ENCODE measurements at places on chromosomes 7 and 10.

GRCh38 chr7:96067321-96067720 lies 254.6 kb downstream of the SLC25A13 start:
- DNase-seq: no peak

DNA sequence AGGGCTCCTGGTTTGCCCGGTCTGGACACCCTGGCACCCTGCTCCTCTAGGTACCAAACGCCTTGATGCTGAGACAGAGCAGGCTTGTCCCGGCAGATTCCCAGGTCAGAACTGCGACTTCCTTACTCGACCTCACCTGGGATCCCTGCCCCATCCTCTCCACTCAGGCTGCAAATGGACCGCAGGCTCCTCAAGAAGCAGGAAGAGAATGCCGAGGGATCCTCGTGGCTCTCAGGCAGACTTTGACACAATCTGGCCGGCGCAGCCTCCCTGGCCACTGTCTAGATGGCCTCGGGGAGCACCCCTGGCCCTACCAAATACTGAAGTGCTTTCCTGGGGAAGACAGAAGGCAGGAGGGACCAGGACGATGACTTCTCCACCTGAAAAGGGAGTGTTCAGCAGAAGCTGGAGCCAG lies 421 bp upstream of the NODAL start:
- no peak for DNase-seq

- DNase-seq: no peak
These were observed 22.5 kb downstream of the LRRN3 start for GRCh38 chr7:111113263-111114017.

DNA sequence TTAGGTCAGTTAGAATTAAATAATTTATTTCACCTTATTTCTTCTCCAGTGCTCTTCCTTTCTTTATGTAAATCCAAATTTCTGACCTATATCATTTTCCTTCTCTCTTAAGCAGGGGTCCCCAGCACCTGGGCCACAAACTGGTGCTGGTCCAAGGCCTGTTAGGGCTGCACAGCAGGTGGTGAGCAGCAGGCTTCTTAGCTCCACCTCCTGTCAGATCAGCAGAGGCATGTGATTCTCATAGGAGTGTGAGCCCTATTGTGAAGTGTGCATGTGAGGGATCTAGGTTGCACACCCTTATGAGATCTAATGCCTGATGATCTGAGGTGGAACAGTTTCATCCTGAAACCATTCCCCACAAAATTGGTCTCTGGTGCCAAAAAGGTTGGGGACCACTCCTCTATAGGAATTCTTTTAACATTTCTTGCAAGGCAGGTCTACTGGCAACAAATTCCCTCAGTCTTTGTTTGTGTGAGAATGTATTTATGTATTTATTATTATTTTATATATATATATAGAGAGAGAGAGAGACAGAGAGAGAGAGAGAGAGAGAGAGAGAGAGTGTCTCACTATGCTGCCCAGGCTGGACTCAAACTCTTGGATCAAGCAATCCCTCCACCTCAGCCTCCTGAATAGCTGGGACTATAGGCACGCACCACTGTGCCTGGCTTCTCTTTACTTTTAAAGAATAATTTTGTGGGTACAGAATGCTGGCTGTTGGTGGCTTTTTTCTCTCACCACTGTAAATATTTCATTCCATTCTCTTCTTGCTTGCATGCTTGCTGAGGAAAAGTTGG lies 4.3 kb upstream of the ABCC2 start:
- no peak for DNase-seq

DNA sequence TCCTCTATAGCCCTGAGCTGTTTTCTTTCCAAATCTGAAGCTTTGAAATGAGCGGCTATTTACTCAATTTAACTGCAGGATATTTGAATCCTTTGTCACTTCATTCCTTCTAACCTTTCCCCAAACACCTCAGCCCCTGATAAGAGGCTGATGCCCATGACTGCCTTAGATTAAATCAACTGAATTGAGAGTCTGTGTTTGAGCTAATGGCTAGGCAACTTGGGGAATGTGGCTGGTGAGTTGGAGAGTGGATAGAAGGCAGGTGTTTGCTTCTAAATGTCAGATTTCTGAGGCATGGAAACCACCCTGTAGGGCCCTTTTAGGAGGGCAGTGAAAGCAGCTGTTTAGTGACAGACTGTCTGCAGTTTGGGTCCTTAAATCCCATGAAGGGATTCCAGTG lies 759.9 kb downstream of the LRMDA start:
- no peak for DNase-seq

- DNase-seq: no peak
These were observed 29.3 kb upstream of the ITGB8 start for GRCh38 chr7:20301311-20301939.

GRCh38 chr10:76582531-76582930 lies 1055.1 kb downstream of the KCNMA1 start:
- DNase-seq: no peak

DNA sequence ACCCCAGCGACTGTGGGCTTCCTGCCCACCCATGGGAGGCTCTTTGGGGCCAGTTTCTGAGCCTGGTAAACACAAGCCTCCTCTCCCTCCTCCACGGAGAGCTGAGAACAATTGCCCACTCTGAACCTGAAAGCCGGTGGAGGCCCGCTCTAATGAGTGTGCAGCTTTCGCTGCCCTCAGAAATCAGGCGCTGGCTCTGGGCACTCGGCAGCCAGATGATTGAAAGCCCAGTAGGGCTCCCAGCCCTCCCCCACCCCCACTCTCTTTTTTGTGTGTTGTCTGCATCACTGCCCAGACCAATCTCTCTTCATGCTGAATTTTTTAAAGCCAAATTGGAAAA lies 438.9 kb downstream of the RPS24 start:
- no peak for DNase-seq

DNA sequence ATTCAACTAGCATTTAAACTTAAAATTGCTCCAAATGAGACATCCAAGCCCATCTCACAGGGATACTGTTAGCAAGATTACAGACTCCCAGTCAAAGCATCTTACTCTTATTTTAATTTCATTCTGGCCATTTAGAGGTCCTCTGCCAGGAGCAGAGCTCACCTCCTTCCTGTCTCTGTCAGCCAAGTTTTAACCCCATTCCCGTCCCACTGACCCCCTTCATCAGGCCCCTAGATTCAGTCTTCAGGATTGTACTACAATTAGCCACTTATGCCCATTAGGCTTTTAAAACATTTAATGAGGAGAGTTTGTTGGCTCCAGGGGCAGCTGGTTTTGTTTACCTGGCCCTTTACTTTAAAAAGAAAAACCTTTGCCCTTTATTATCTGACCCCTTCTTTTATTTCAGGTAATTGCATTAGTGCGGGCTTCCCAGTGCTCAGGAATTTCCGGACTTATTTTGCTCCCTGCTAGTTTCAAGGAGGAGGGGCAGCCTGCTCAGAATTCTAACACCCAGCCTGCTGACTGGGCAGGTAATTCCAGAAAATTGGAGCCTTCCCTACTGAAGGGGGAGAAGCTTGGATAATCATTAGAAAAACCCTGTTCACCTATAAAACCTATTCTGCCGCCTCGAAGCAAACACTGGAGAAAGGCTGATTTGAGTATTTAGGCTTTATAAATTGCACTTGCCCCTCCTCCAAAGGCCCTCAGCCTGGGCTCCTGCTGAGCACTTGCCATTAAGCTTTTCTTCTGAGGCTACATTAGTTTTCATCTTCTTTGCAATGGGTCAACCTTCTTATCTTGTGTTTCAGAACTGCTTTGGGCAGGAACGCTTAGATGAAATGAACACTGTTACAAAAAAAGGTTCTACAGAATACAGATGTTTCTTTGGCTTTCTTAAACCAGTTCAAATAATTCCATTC lies 200.5 kb upstream of the HPS1 start:
- DNase-seq: peak; percentile 53
